Neural progenitor cell (in vitro differentiated cells): ENCODE measurements at places on chromosomes 1 and 21. TPM values are rescaled to one million over a fixed set of nuclear protein-coding genes. Genes with fewer than 3 reads are reported as not detected.

GRCh38 chr1:87093286-87093685, 178.9 kb downstream of the HS2ST1 start:
- no peak for DNase-seq

- DNase-seq: peak; percentile 53
These were observed 1327.9 kb downstream of the BRINP3 start for GRCh38 chr1:189149547-189150375.

DNA sequence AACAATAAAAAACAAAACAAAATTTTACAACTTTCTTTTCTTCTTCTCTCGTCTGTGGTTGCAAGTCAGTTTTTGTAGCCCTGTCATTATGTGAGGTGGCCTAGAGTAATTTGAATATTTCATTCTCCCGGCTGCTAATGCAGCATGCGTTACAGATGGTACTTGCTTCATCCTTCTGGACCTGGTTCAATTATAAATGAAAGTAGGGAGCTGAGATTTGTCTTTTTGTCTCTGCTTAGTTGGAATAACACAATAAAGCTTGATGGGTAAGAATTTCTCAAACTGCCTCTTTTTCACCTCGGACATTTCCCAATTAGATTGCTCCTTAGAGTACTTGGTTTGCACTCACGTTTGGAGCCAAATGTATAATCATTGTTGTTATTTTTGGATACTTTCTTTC, 201.6 kb downstream of the PBX1 start:
- DNase-seq: no peak

- no peak for DNase-seq
These were observed 3.8 kb upstream of the CDC20 start for GRCh38 chr1:43354936-43355335.

DNA sequence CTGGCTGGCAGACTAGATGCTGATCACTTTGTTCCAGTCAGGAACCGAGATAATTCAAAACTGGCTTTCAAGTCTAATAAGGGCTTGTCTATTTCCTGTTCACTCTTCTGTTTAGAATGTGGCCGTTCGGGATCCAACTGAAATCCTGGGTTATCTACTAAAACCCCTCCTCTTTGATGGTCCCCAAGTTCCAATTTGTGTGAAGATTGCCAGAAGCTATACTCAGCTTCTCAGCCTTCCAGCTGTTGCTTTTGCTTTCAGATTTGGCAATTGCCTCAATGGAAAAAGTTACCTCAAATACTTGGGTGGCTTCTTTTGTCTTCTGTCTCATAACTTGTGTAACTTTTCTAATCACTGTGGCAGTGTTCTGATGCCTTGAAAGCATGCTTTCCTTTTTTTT, 43.7 kb downstream of the BTBD8 start:
- no peak for DNase-seq

GRCh38 chr1:155591770-155592169, 18.2 kb upstream of the MSTO1 start:
- peak; percentile 76 for DNase-seq

ATAD3C gene
- not detected in 2 replicates for total RNA-seq

- DNase-seq: no peak
These were observed 17.7 kb downstream of the SDCCAG8 start for GRCh38 chr1:243273506-243273905.

DNA sequence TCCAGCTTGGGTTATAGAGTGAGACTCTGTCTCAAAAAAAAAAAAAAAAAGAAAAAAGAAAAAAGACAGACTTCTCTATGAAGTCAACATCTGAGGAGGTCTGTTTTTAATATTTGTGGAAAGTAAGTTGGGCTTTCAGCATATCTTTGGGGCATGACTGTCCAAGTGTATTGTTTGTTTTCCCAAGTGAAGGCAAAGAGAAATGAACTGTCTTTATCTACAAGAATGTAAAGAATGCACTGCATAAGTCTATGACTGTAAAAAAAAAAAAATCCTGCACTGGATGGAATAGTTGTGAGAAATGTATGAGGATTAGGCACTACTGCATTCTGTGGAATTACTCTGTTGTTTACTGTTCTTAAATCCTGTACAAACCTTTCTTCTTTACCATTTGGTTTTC, 45.6 kb upstream of the TMEM61 start:
- no peak for DNase-seq

RGL1 gene
- total RNA-seq: 13.5 and 15.0 TPM in 2 replicates

LCE1C gene
- not detected in 2 replicates for total RNA-seq

DNA sequence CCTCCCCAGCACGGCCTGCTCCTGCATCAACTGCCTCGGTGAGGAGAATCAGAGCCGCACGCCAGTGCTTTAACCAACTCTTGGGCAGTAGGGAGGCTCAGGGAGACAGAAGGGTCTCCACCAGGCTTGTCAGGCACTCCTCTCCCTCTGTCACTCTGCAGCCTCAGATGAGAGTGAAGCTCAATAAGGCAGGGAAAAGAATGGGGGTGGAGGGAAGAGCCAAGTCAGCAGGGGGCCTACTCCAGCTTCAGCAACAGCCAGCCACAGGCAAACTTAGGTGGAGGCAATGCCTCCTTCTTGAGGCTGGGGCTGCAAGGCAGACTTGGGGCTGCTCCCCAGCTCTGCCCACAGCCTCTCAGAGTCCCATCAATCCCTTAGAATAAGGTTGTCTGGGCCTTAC, 51.8 kb upstream of the A3GALT2 start:
- peak; percentile 54 for DNase-seq

DNA sequence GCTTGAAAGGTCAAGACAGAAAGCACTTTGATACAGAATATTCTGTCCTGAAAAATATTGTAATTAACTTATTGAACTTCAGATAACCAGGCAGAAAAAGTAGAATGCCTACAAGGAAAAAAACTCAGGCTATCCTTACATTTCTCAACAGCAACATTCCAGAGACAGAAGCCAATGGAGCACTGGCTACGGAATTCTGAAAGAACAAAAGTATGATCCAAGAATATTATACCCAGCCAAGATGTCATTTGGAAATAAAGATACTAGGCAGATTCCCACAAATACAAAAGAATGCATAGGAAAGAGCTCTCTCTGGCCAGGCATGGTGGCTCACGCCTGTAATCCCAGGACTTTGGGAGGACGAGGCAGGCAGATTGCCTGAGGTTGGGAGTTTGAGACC, 5.8 kb upstream of the PPT1 start:
- DNase-seq: no peak

DNA sequence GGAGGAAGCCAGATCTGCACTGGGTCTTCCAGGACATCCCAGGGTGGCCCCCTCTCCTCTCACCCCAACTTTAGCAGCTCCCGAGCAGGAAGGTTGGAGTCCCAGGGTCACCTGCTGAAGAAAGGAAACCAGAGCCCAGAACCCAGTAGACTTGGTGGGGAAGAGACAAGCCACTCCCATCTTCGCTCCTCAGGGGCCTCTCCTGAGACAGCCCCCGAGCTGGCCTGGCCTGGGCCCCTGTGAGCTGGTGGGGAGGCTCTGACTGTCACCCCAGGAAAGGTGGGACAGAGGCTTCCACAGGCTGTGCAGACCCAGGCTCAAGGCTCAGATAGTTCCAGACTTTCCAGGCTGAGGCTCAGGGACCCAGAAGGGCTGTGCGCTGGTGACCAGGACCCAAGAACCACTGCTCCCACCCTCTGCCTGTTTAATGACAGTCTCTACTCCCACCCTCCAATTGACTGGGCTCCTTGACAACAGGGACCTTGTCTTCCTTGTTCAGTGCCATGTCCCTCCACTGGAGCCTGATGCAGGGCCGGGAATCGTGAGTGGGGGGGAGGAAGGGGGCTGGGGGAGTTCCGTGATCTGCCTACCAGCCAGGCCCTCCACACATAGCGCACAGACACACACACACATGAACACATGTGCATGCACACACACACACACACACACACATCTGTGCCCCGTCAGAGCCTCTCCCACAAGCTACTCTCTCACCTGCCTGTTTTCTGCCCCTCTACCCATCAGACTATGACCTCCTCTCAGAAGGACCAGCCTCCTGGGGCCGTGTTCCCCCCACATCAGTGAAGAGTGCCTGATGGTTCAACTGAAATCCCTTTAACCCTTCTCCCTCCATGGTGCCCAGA, 401.2 kb downstream of the MATN1 start:
- no peak for DNase-seq
